ENCODE measurements at places on chromosomes 5 and 9.

DNA sequence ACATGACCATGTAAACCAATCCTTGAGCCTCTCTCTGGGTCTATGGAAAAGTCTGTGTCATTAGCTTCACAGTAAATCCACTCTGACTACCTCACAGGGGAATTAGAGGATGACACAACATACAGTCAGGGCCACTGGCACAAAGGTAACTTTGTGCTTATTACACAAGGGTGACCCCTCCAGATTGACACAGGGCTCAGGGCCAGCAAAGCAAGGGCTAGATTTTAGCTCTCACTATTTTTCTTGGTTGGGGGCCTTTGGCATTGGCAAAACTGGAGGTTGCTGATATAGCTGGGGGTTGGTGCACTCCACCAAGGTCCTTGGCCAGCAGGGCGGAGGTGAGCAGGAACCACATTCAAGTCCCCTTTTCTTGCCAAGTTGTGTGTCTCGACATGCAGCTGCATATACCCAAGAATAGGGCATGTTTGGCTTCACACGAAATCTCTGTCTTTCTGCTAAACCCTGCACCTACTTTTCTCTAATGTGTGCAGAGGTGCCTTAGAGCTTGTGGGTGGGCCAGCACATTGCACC lies 15.2 kb upstream of the OSMR start:
- DNase-seq, result no peak

- no peak for DNase-seq
Observed at GRCh38 chr9:130815242-130815808, 19.7 kb upstream of the ABL1 start.

- DNase-seq, result no peak
Observed at GRCh38 chr5:166330036-166330435, 1961.4 kb upstream of the WWC1 start.

GRCh38 chr5:106321242-106321641 lies 1349.5 kb downstream of the EFNA5 start:
- DNase-seq, result no peak

- DNase-seq, result no peak
Observed at GRCh38 chr5:7391814-7392692, 3.9 kb upstream of the ADCY2 start.

GRCh38 chr5:144315994-144316634 lies 145.4 kb downstream of the KCTD16 start:
- DNase-seq, result no peak

- no peak for DNase-seq
Observed at GRCh38 chr5:66255714-66256113, 111.6 kb downstream of the SREK1 start.

DNA sequence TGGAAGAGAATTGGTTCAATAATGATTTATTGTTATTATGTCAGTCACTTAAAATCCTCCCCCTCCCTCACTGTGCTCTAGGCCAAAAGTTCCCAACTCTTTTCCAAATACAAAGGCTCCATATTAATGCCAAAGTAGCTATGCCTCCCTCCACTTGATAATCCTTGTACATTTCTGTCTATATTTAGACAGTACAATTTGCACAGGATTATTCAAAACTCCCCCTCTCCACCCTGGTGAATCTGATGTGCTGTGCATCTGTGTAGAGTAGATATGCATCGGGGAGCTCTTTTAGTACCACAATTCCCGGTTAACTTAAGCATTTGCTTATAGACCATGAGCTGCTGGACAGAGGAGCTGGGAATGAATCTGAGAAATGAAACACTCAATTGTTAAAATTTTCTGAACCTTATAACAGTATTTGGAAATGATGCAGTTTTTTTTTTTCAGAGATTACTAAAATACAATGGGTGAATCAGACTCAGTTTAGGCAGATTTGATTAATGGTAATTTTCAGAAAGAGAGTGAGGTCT lies 27.6 kb downstream of the GLRA1 start:
- DNase-seq, result no peak

GRCh38 chr5:129438322-129438721 lies 21.8 kb upstream of the ADAMTS19 start:
- DNase-seq, result no peak

- no peak for DNase-seq
Observed at GRCh38 chr9:113631137-113631765, 167.7 kb downstream of the RGS3 start.

GRCh38 chr5:170430866-170431437 lies 41.8 kb upstream of the KCNMB1 start:
- DNase-seq, result no peak

DNA sequence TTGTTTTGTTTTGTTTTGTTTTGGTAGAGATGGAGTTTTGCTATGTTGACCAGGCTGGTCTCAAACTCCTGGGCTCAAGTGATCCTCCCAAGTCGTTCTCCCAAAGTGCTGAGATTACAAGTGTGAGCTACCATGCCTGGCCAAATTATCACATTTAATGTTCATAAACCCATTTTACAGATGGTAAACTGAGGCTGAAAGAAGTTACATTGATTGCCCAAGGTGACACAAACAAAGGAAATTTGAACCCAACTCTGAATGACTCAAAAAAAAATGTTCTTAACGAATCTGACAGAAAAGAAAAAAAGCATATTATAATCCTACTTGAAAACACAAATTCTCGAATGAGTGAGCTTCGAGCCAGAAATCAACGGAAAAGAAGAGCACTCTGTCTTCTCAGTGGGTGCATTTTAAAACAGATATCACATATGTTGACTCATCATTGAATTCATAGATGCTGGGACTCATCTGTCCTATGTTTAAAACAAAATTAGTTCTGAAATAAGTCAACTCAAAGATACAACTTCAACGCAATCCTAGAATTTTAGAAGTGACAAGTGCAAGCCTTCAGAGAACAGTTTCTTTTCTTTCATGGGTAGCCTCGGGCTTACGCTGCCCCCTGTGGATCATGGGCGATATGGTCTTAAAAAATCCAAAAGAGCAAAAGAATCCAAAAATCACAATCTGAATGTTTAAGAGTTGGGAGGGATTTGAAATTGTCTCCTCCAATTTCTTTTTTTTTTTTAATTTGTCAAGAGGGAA lies 28.4 kb downstream of the TIMD4 start:
- DNase-seq, result no peak
